Activated CD8-positive, alpha-beta T cell treated with anti-CD3 and anti-CD28 coated beads for 36 hours (primary cell): ENCODE measurements at places on chromosomes 11 and 22.

DNA sequence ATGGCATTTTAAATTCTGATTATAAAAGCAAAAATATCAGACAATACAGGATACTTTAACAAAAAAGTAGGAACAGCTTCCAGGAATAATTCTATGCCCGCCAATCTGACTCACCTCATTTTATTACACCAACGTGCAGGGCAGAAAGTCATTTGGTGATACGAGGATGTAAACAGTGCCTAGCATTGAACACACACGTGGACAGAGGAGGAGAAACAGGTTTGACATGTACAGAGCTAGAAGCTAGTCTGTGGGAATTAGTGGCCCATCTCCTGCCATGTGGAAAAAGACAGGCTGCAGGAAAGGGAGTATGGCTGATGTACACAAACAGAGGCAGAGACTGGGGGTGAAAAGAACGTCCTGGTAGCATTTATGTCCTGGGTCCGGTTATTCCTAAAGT, 9.0 kb upstream of the SPINDOC start:
- H3K36me3 ChIP-seq: no peaks in the 10 kb centered on the region
- H3K4me1 ChIP-seq: no peaks in the 10 kb centered on the region
- H3K27ac ChIP-seq: no peak overlapping the region
- no peak overlapping the region for H3K4me3 ChIP-seq

DNA sequence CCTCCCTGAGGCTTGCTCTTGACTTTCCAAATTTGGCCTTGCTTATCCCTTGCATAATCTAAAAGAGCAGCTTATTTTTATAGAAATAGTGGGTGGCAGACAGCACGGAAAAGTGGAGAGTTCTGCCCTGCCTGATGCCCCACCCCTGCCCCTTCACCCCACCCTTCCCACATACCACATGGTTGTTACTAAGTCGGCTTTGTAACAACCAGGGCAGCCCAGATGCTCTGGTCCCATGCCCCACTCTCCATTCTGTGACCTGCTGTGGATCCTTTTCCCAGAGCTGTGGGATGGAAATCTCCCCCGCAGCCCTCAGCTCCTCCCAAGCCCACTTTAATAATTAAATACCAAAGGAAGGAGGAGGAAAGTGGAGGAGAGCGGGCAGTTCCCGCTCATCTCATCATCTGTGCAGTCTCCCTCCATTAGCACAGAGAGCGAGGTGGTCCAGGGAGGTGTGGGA, 10.9 kb downstream of the MRGPRF start:
- no peak for DNase-seq
- no peaks in the 10 kb centered on the region for H3K4me1 ChIP-seq
- no peaks in the 10 kb centered on the region for H3K36me3 ChIP-seq
- H3K27me3 ChIP-seq: peaks cover 3% of the 10 kb centered on the region

DNA sequence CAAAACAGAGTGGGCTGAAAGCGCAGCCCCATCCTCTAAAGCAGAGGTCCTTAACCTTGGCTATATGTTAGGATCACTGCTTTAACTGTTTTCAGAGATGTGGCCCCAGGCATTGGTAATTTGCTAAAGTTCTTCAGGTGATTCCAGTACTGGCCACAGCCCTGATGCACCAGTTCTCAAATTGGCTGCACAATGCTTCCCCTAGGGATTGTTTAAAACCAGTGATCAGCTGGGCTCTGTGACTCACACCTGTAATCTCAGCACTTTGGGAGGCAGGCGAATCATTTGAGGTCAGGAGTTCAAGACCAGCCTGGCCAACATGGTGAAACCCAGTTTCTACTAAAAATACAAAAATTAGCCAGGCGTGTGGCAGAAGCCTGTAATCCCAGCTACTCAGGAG, 8.4 kb upstream of the IRAG1 start:
- H3K4me1 ChIP-seq: no peaks in the 10 kb centered on the region
- H3K4me3 ChIP-seq: no peak overlapping the region
- no peak overlapping the region for H3K27ac ChIP-seq
- H3K27me3 ChIP-seq: no peaks in the 10 kb centered on the region
- no peak for DNase-seq
- no peaks in the 10 kb centered on the region for H3K36me3 ChIP-seq

GRCh38 chr22:43521716-43522115, 109.9 kb downstream of the MPPED1 start:
- no peak overlapping the region for H3K4me3 ChIP-seq
- H3K4me1 ChIP-seq: peaks cover 10% of the 10 kb centered on the region
- no peaks in the 10 kb centered on the region for H3K36me3 ChIP-seq
- peaks cover 3% of the 10 kb centered on the region for H3K27me3 ChIP-seq
- DNase-seq: no peak
- H3K27ac ChIP-seq: no peak overlapping the region

- no peak overlapping the region for H3K27ac ChIP-seq
- no peak for DNase-seq
- peaks cover 45% of the 10 kb centered on the region for H3K4me1 ChIP-seq
- no peaks in the 10 kb centered on the region for H3K27me3 ChIP-seq
Measured at GRCh38 chr11:18319914-18320313, 2.0 kb downstream of the HPS5 start.

GRCh38 chr22:47997052-47997590, 1234.7 kb downstream of the TBC1D22A start:
- no peaks in the 10 kb centered on the region for H3K36me3 ChIP-seq
- H3K4me1 ChIP-seq: no peaks in the 10 kb centered on the region
- DNase-seq: no peak
- no peak overlapping the region for H3K27ac ChIP-seq

- no peaks in the 10 kb centered on the region for H3K4me1 ChIP-seq
- H3K27me3 ChIP-seq: no peaks in the 10 kb centered on the region
- H3K27ac ChIP-seq: no peak overlapping the region
Measured at GRCh38 chr11:34292111-34292510, 65.7 kb downstream of the ABTB2 start.
